ENCODE measurements at places on chromosomes 1 and 21.

GRCh38 chr21:43608225-43608624 is 51.1 kb downstream of the HSF2BP start:
- peak; percentile 86 for DNase-seq

- peak; percentile 74 for DNase-seq
Observed at GRCh38 chr1:222048094-222048595, 306.3 kb upstream of the DUSP10 start.

DNA sequence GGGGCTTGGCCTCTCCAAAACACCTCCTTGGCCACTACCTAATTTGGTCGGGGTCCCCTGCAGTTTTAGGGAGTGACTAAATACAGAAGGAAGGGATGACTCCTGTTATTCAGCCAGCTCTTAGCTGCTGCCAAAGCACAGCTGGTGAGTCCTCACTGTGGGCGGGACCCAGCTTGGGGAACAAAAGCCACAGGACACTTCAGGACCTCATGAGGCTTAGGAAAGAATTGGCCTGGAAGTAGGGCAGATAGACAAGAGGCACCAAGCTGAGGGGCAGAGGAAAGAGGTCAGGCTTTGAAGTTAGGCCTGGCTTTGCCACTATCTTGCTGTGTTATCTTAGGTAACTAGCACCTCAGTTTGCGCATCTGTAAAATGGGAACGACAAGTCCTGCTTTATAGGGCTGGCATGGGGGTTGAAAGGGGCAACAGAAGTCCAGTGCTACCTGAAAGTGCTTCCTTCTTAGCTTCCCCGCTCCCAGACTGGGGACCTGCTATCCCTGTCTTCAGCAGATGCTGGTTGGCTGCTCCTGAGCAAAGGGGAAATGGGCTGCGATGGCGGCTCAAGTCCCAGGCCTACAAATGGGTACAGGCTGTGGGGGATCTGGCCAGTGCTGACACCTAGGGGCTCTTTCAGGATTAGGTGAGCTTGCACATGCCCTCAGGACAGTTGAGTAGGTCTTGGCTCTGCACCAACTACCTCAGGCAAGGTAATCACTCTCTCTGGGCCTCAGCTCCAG is 15.7 kb downstream of the IFI6 start:
- peak; percentile 77 for DNase-seq

DNA sequence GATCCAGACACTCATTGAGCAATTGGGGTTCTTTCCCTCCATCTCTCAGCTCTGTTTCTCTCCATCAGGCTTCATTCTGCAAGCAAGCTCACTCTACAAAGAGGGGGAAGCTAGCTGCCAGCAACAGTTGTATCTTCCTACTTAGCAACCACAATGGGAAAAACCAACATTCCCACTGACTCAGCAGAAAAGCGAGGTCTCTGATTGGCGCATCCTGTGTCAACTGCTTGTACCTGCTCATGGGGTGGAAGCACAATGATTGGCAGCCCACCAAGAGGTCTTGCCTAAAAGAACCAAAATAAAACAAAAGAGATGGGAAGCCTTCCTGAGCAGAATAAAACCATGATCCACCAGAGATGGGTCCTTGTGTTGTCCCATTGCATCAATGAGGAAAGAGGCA is 4.0 kb upstream of the CDA start:
- DNase-seq = peak; percentile 24

- peak; percentile 73 for DNase-seq
Observed at GRCh38 chr1:235513495-235514366, 9.5 kb upstream of the B3GALNT2 start.

GRCh38 chr1:228171221-228171891 is 5.8 kb downstream of the IBA57 start:
- DNase-seq = no peak

DNA sequence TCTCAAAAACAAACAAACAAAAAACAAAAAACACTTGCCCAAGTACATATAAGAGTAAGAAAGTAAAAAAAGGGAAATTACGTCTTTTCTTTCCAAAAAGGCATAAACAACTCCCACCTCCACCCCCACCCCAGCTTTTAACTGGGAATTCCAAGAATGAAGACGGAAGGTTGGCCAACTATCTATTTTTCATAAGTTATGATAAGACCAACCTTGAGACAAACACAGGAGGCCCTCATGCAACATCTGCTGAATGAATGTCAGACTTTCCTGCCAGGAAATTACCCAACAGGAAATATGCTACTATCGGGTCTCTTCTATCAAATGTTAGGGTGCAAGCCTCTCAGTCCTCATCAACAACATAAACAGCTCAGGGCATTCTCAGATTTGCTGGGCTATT is 1.9 kb downstream of the BSDC1 start:
- no peak for DNase-seq
